ENCODE measurements at places on chromosomes 1 and 21.

DNA sequence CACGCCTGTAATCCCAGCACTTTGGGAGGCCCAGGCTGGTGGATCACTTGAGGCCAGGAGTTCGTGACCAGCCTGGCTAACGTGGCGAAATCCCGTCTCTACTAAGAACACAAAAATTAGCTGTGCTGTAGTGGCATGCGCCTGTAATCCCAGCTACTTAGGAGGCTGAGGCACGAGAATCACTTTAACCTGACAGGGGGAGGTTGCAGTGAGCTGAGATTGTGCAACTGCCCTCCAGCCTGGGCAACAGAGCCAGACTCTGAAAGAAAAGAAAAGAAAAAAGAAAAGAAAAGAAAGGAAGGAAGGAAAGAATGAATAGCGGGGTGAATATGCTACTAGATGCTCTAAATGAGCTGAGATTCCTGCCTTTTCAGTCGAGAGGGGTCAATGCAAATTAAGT, 7.1 kb downstream of the GFI1 start:
- no peak for DNase-seq

DNA sequence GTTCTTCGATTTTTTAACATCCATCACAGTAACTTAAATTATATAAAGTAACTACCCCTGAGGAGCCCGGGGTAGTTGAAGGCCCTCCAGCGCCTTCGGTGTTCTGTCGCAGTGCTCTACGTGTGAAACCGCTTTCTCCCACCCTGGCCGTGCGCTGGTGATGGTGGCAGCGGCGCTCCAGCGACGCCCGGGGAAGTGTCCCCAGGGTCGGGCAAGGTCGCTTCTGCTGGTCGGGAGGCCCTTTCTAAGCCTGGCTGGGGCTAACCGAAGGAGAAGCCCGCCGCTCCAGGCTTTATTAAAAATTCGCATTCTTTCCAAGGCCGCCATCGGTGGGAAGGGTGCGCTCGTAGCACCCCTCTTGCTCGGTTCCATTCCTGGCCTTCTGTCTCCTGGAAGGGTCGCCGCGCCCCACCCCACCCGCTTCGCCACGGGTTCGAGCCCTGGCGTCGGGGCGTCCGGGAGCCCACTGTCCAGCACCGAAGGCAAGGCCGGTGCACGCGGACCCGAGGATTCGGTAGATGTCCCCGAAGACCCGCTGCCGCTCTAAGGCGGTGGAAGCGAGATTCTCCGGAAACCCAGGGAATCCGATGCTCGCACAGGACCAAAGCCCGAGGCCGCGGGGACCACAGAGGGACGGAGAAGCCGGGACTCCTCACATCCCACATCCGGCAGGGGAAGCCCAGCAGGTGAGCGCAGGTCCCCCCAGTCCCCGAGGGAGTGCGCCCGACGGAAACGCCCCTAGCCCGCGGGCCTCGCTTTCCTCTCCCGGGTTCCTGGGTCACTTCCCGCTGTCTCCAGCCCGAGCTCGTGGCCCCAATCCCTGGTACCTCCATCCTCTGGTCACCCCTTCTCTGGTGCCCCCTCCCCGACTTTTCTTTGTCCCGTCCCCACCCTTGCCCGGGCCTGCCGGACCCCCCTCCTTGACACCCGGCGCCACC, 685 bp upstream of the RIPPLY3 start:
- no peak for DNase-seq

GRCh38 chr1:247147781-247148180, 24.0 kb downstream of the ZNF124 start:
- no peak for DNase-seq

DNA sequence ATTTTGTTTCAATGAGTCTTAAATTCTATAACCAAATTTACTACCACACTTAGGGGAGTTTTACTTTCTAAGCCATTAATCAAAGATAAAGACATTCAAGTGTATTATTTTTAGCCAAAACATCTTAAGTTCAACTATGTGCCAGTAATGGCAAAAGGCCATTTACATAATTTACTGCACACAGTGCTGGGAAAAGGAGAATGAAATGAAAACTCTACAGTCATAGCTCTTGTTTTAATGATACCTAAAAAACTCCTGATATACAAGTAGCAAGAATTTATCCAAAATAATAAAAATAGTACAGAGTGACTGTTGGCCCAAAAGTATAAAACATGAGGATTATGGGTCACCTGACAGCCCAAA, 42.4 kb upstream of the C1orf198 start:
- no peak for DNase-seq

DNA sequence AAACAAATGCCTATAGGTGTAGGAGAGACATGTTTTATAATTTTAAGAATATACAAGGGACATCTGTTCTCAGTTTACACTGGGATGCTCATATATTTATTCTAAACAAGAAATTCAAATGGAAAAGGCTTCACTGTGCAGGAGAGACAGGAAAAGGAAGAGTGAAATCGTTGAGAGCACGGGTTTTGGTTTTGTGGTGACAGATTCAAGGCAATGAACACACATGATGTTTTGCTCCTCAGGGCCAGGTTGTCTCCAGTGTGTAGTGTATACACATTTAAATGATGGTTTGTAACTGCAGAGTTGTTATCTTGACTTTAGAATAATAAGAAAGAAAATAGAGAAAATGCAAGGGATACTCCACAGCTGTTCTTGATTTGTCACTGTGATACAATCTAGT, 73.7 kb downstream of the S1PR1 start:
- no peak for DNase-seq

GRCh38 chr1:155929057-155929456, 5.2 kb downstream of the KHDC4 start:
- no peak for DNase-seq

DNA sequence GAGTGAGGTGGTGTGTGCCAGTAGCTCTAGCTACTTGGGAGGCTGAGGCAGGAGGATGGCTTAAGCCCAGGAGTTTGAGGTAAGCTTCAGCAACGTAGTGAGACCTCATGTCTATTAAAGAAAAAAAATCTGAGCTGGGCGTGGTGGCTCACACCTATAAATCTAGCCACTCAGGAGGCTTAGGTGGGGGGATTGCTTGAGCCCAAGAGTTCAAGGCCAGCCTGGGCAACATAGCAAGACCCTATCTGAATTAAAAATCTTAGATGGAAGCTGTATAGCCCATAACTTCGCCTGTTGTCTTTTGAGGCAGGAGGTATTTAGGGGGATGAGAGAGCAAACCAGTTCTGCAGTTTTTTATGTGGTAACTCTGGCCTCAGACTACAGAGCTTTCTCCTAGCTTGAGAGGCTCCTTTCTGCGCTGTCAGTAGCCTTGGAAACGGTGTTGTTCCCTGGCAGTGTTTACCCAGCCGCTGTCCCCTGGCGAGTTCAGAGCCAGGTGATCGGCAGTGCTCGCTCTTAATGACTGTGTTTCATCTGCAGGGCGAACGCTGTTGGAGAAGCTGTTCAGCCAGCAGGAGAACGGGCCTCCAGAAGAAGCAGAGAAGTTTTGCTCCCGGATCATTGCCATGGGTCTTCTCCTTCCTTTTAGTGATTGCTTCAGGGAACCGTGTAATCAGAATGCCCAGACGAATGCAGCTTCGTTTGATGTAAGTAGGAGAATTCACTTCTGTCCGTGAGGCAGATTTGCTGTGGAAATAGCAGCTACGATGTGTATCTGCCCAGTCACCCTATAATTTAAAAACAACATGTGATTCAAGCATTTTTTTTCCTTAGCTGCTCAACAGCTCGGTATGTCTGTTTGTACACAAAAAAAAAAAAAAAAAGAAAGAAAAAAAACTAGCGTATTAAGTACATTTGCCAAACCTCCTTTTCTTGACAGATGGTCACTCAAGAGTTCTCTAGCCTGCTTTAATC, 31.2 kb downstream of the FMN2 start:
- DNase-seq = peak; percentile 94

DNA sequence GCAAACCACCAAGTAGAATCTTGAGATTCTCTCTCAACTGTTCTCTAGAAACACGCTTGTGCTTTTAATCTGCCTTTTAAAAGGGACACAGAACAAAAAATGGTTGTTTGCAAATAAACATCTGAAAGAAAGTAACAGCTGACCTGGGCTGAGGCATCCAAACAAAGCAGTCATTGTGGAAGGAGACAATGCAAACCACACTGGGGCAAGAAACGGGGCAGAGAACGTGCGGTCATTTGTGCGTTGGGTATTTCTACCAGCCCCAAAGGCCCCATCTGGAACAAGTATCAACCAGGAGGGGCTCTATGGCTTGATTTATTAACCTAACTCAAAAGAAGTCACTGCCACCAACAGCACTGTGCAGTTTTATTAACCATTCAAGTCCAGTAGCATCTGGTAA, 6.0 kb downstream of the STMN1 start:
- no peak for DNase-seq

DNA sequence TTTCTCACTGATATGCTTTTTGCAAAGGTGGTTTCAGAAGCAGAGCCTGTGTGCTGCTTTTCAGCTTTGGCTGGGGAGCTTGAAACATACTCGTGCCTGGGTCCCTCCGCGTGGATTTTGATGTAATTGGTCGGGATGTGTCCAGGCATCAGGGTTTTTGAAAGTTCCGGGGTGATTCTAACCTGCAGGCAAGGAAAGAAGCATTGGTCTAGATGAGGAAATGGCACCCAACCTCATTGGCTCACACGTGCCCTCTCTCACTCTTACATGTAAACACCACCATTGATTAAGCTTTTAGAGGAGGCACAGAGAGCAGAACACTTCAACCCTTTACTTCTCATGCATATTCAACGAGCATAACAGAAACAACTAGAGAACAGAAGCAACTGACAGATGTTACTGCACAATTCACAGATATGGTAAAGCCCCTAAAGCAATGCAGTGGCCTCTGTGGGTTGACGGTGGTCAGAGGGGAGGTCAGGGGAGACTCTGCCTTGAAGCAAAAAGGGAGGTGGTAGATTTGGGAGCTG, 112.1 kb downstream of the TLR5 start:
- no peak for DNase-seq

DNA sequence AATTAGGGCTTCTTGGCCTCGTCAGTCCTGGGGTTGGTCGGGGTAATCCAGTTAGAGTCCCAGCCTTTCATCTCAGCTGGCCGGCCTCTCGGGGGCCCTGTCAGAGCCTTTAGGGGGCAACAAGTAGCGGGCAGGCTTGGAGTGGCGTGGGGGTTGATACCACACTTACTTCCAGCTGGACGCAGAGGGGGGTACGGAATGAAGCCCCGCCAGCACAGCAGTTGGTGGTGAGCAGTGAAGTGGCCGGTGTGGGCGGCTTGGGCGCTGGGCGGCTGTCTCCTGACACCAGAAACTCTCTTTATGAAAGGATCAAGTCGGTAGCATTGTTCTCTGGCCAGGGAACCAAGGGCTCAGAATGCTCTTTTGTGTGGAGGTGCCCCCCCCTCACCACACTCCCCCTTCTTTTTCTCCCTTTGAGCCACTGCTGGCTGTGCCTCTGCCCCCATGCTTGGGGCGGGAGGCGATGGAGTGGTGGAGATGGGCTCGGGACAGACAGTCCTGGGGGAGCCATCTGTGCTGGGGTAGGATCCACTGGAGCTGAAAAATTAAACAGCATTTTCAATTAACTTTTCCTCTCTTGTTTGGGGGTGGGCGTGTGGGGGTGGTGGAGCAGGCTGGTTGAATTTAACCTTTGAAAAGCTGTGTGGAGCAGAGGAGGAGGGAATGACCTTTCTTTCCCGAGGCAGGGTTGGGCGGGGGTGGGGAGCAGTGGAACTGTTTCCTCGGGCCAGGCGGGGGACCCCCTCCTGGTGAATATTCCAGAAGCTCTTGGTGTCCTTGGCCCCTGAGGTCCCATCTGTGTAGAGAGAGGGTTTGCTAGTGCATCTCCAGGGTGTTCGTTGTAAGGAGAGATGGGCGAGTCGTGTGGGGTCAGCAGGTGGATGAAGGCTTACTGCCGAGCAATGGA, 102.7 kb downstream of the RNF220 start:
- no peak for DNase-seq

GRCh38 chr1:89765774-89766173, 55.1 kb upstream of the LRRC8D start:
- no peak for DNase-seq

DNA sequence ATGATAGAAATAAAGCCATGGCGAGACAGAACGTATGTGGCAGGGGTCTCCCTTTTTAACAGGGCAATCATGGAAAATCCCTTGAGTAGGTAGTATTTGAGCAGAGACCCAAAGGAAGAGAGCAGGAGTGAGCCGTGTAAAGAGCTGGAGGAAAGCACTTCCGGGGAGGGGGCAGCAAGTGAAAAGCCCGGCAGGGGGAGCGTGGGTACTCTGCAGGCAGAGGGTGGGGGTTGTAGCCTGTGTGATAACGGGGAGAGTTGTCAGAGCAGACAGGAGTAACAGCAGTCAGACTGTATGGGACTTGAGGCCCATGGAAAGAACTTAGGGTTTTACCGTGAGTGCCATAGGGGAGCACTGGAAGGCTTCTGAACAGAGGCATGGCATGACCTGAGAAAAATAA, 51.1 kb upstream of the LDLRAP1 start:
- no peak for DNase-seq

- no peak for DNase-seq
Measured at GRCh38 chr1:41735631-41736260, 183.0 kb downstream of the HIVEP3 start.

DNA sequence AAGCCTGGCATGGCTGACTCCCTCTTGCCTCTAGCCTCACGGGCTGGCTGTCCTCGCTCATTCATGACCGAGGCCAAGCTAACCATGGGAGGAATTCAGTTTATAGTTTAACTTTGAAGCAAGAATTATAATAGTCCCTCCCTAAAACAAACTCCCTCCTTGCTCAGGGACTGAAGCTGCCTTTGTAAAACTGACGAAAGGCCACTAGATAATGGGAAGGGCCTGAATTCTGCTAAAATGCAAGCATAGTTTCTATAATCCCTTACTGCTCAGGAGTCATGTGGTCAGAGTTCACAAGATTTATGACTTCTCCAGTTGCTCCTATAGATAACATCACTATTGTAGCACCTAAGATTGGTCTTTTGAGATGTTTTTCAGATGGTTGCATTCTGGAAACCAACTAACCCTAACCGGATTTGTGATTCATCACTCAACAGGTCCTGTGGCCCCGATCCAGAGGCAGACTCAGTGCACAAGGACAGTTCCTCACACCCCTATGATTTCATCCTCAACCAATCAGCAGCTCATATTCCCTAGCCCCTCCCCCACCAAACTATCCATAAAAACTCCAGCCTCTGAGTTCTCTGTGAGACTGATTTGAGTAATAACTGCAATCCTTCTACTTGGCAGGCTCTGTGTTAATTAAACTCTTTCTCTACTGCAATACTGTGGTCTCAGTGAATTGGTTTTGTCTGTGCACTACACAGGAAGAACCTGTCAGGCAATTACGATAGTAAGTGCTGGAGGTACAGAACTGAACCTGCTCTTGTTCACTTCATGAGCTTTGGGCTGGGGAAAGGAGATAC, 26.4 kb downstream of the HHIPL2 start:
- no peak for DNase-seq

DNA sequence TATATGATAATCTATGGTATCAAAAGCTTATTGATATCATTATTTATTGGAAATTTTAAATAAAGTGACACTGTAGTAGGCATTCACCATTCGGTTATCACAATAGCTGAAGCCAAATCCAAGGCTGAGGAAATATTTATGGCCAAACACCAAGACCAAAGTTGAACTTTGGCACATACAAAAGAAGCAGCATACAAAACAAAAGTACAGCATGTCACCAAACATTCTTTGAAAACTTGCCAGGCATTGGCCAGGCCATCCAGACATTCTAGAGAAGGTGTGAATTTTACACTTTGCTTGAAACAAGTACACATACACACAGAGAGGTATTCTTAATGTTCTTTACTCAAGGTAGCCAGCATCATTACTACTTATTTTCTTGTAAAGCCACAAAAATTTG, 544.4 kb upstream of the CXADR start:
- DNase-seq = no peak
